ENCODE measurements at places on chromosomes 6 and 20.
A peak's percentile ranks its signal among the peaks of the same experiment; 100 is the strongest.

GRCh38 chr6:99613409-99613704 is 6.7 kb downstream of the PRDM13 start:
- no peak for DNase-seq

- no peak for DNase-seq
Measured at GRCh38 chr6:143374014-143374413, 76.5 kb downstream of the ADAT2 start.

GRCh38 chr6:89675949-89676748 is 37.6 kb upstream of the LYRM2 start:
- no peak for DNase-seq

- DNase-seq: no peak
Measured at GRCh38 chr20:35111141-35111888, 18.7 kb upstream of the TRPC4AP start.

- no peak for DNase-seq
Measured at GRCh38 chr6:72564231-72564630, 57.6 kb upstream of the KCNQ5 start.

DNA sequence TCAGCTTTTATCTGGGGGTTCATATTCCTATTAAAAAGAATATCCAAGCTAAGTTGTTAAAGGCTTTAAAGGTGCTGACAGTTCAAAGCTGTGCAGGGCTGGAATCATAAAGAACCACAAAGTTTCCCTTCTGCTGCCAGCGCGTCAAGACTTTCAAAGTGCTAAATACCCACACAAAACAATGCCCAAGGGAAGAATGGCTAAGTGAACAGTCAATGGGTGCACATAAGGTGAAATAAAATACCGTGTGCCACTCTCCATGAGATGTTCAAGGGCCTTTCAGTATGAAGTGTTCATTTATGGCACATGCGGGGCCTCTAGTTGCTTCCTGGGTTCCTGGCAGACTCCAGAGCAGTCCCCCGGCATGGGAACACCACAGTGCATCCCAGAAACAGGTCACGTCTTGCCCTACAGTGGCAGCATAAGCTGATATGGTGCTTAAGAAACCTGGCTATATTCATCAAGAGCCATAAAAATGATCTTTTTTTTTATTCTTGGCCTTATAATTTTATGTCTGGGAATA is 14.1 kb downstream of the TXNDC5 start:
- no peak for DNase-seq

DNA sequence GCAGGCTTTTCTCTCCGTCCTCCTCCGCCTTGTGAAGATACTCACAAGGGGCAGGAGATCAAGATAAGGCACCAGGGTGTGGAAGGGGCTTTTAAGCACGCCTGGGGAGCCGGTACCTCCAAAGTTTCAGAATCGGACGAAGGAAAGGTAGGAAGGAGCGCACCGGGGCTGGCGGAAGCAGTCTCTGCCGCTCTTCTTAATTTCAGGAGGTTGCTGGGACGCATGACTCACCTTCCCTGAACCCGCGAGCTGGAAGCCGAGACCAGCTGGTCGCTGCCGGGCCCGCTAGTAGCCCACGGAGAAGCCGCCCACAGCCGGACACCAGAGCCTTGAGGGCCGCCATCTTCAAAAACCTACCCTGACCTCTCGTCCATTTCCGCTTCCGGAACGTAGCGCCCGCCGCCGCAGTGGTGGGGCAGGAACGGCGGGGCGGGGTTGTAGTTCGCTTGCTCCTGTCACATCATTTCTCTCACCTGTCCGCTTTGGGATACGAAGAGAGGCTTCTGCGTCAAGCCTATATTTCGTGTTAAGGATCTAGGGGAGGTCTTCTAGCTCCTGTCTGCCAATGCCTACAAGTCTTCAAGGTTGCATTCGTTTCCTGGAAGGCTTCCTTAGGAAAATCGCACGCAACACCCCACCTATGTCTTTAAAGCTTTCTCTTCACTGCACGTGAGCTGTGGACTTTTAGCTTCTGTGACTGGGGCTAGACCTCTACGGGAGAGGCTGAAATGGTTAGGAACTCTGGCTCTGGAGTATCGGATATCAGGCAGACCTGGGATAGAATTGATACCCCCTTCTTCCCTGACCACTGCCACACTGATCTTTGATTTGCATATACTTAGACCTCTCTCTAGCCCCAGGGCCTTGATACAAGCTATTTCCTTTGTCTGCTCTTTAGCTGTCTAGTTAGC is at the start of gene MRPS18A:
TSS of gene MRPS18A (minus strand) at position 355 of the 911 bp plus-strand sequence. CDS start at position 343, 12 bp downstream.
- DNase-seq: peak; percentile 72
